ENCODE measurements at places on chromosomes 12 and 14. TPM values are rescaled to one million over a fixed set of nuclear protein-coding genes. Genes with fewer than 3 reads are reported as not detected.

GRCh38 chr12:19764408-19764807 lies 325.1 kb downstream of the AEBP2 start:
- no peak for DNase-seq
- H3K4me3 ChIP-seq, result no peak overlapping the region
- no peaks in the 10 kb centered on the region for H3K27me3 ChIP-seq
- H3K36me3 ChIP-seq, result no peaks in the 10 kb centered on the region
- H3K27ac ChIP-seq, result no peak overlapping the region

DNA sequence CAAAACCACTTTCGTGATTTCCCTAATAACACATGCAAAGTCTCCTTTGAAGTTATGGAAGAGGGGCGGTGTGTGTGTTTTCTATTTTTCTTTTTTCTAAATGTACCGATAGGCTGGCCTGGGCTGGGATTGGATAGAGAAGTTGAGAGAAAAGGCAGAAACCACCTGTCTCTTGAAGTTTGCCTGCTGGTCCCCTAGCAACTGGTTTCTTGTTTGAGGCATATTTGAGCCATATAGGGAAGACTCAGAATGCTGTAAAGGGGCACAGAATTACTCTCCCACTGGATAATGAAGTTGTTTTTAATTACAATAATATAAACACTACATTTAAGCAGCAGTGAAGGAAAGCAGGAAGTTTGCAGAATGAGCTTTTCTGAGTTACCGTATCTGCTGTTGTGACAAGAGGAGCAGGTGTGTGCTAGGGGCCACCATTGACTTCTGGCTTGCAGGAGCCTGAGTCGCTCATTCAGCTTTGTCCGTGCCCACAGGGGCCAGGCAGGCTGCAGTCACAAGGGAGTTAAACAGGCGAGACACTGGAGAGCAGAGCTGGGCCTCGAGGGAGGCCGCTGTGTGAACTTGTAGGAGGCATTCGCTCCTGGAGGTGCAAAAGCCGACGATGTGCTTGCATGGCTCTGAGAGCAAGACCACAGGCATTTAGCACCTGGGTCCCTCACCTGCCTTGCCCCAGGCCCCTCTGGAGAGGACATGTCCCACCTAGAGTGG lies 173.8 kb upstream of the RGS6 start:
- H3K27me3 ChIP-seq, result no peaks in the 10 kb centered on the region

GRCh38 chr14:104182857-104183425 lies 44.6 kb downstream of the KIF26A start:
- H3K27ac ChIP-seq, result no peak overlapping the region
- H3K4me1 ChIP-seq, result peaks cover 3% of the 10 kb centered on the region
- no peak overlapping the region for H3K4me3 ChIP-seq
- H3K27me3 ChIP-seq, result no peaks in the 10 kb centered on the region

- no peak overlapping the region for H3K27ac ChIP-seq
- DNase-seq, result no peak
- H3K4me3 ChIP-seq, result no peak overlapping the region
- H3K27me3 ChIP-seq, result no peaks in the 10 kb centered on the region
- no peaks in the 10 kb centered on the region for H3K36me3 ChIP-seq
Measured at GRCh38 chr12:17148706-17149105, 542.7 kb upstream of the LMO3 start.

- peaks cover 7% of the 10 kb centered on the region for H3K36me3 ChIP-seq
- H3K27me3 ChIP-seq, result no peaks in the 10 kb centered on the region
- no peak overlapping the region for H3K4me3 ChIP-seq
- no peaks in the 10 kb centered on the region for H3K4me1 ChIP-seq
- DNase-seq, result no peak
Measured at GRCh38 chr12:42382013-42382696, 56.2 kb downstream of the PPHLN1 start.

DNA sequence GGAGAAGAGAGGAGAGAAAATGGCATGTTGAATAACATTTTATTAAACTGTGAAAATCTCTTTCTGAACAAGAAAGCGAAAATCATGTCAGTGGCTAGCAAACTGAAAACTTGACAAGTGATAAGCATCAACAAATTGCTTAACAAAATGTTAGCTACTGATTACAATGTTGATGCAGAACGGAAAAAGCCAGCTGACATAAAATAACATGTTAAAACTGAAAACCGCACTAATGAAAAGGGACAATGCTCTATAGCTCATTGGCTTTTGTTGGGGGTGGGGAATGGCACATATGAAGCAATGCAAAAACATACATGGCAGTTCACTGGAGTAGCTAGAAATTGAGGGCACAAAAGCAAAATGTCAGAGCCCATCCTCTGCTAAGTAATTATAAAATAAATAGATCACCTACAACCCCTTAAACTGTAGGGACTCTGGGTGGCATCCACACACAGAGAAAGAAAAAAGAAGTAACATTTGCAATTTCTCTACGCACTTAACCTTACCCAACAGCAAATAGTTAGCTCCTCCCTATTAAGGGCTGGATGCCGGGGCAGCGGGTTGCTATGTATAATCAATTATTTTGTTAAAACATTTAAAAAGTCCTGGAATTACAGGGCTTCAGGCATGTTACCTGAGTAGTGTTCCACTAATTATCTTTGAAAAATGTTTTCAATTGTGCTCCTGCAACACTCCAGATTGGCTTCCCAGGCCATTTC lies 129.2 kb upstream of the USP15 start:
- peaks cover 9% of the 10 kb centered on the region for H3K27me3 ChIP-seq
- H3K4me3 ChIP-seq, result no peak overlapping the region
- DNase-seq, result no peak

DNA sequence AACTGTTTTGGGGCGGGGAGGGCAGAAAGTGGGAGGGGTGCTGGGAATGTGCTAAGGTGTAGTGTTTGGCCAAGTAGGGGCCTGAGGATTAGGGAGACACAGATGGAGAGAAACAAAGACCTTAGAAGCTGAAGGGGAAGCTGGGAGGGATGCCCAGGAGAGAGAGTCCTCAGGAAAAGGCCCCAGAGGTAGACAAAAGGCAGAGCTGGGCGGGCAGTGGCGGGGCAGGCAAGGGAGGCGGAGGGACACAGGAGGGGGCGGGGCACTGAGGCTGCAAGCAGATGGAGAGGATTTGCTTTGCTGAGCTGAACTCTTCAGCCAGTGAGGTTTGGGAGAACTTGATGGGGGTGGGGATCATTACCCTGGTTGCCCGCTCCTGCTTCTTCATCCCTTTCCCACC lies 2.8 kb downstream of the PTMS start:
- peaks cover 38% of the 10 kb centered on the region for H3K4me1 ChIP-seq
- H3K36me3 ChIP-seq, result peaks cover 26% of the 10 kb centered on the region
- H3K27ac ChIP-seq, result peak overlapping the region; percentile 39
- peaks cover 8% of the 10 kb centered on the region for H3K27me3 ChIP-seq

GRCh38 chr12:4954621-4955354 lies 45.1 kb downstream of the KCNA1 start:
- no peaks in the 10 kb centered on the region for H3K4me1 ChIP-seq
- no peaks in the 10 kb centered on the region for H3K36me3 ChIP-seq
- peaks cover 69% of the 10 kb centered on the region for H3K27me3 ChIP-seq
- DNase-seq, result no peak
- H3K27ac ChIP-seq, result no peak overlapping the region
- H3K4me3 ChIP-seq, result no peak overlapping the region

GRCh38 chr14:73467800-73468199 lies 9.5 kb upstream of the NUMB start:
- no peak overlapping the region for H3K4me3 ChIP-seq
- no peak for DNase-seq
- H3K4me1 ChIP-seq, result peaks cover 44% of the 10 kb centered on the region

DNA sequence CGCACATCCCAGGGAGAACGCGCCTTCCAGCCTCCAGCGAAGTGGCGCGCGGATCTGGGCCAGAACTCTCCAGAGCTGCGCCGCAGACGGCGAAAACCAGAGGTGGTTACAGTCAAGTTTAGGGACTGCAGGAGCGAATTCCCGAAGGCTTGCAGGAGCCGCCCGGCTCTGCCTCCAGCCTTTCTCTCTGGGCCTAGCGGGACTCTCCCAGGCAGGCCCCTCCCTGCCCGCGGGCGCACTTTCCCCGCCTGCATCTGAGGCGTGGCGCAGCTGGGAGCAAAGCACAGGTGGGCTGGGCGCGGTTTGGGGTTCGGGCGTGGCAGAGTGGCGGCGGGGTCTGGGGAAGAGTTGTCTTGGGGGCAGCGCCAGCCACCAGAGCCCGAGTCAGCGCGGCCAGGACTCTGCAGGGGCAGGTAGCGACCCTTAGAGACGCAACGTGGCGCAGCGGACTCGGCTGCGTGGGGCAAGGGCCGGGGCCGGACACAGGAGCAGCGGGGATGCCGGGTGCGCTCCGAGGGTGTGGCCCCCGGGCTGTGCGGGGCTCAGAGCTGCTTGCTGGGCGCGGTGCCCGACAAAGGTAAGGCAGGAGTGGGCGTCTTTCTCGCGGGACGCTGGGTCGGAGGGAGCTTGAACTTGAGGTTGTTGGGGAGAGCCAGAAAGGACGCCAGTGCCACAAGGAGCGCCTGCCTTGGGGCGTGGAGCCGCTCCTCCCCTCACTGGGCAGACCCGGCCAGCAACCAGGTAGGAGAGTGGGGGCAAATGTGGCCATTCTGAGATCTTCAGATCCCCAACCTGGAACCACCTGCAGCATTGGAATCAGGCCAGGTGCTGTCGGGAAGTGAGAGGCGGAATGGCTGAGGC lies 1126.0 kb downstream of the AACS start:
- no peak overlapping the region for H3K4me3 ChIP-seq
- peaks cover 31% of the 10 kb centered on the region for H3K27me3 ChIP-seq
- peaks cover 3% of the 10 kb centered on the region for H3K4me1 ChIP-seq
- no peak for DNase-seq

DNA sequence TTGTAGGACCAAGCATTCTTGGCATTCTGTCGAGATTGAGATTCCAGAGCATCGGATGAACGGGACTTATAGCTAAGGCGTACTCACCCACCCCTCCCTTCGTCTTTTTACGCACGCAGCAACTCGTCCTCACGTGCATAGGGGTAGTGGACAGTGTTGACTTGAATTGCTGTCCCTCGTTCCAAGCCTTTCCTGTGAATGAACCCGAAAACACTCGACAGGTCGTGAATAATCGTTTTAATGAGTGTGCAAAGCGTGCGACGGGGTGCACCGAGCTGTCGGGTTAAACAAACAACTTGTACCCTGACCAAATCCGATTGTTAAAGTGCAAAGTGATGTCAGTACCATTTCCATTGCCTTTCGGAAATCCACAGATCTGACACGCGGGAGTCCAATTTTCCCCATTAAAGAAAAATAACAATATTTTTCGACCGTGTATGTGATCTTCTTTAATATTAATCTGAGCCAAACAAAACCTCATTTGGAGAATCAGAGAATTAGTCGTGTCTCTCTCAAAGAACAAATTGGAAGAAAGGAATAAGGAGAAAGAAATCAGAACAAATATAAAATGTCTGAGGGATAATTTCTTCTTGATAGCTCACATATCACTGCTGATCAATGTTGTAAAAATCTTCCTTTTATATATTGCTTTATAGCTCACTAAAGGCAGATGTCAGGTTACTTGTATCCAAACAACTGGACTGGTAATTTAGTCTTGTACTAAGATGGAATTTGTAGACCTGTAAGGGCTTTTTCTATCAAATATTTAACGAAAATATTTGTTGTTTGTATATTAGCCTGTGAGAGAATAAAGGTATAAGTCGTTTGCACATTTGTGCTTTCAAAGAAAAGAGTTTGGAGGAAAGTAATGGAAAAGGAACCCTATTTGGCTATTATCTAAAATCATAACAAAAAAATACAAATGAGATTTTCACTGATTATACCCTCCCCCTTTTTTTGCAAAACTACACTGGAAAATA lies 11.8 kb downstream of the FOXG1 start:
- H3K36me3 ChIP-seq, result no peaks in the 10 kb centered on the region
- H3K27ac ChIP-seq, result no peak overlapping the region
- H3K27me3 ChIP-seq, result peaks cover 71% of the 10 kb centered on the region
- DNase-seq, result no peak

DNA sequence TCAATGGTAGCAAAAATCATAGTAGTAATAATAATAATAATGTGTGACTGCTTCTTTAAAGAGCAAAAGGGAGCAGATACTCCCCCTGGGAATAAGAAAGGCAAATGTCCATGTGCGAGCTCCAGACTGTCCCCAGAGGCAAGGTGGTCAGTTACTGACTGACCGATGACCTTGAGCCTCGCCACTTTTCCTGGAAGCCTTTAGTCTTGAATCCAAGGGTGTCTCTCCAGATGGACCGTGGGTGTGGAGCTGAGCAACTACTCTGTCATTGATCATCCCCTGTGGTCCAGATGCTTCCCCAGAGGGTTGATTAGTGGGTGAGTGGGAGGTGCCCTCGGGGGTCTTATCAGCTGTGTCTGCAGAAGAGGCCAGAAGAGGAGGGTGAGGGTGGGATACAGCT lies 418.5 kb upstream of the TBX3 start:
- no peaks in the 10 kb centered on the region for H3K36me3 ChIP-seq
- no peaks in the 10 kb centered on the region for H3K27me3 ChIP-seq
- DNase-seq, result no peak
- no peaks in the 10 kb centered on the region for H3K4me1 ChIP-seq
- H3K4me3 ChIP-seq, result no peak overlapping the region

DNA sequence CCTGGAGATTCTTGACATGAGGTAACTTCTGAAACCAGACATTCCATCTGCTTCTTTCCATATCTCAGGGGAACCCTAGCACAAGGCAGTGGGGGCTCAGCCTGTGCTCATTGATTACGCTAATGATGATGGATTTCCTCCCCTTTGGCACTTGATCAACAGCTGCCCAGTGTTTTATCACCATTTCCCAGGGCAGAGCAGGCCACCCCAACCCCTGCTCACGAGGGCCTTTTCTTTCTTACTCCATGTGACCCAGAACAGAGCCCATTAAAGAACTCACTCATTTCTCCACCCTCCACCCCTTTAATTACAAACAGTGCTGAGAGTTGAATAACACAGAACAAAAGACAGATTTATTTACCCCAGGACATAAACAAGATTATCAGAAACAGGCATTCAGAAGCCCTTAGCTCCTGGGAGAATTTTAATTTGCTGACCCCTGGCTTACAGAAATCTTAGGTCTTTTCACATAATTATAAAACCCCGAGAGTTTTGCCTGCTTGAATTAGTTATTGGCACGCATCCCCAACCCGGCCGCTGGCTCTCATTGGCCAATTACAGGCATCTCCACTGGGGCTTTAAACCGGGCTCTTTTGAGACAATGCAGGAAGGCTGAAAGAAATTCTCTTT lies 32.0 kb upstream of the CCDC60 start:
- no peaks in the 10 kb centered on the region for H3K27me3 ChIP-seq
- no peak overlapping the region for H3K27ac ChIP-seq

GRCh38 chr12:107103097-107103496 lies 9.7 kb upstream of the CRY1 start:
- no peak overlapping the region for H3K4me3 ChIP-seq
- H3K27ac ChIP-seq, result no peak overlapping the region
- H3K36me3 ChIP-seq, result no peaks in the 10 kb centered on the region
- H3K27me3 ChIP-seq, result no peaks in the 10 kb centered on the region
- DNase-seq, result no peak

Gene GON7
- polyA plus RNA-seq, result 14.9 TPM

Gene PPFIA2
- 2.4 TPM for polyA plus RNA-seq

Gene RERG
- polyA plus RNA-seq, result 6.8 TPM

Gene ATP2A2
- 144 TPM for polyA plus RNA-seq

Gene SETD1B
- 14.2 TPM for polyA plus RNA-seq

Gene WNT1
- polyA plus RNA-seq, result not detected

Gene OVCH1
- polyA plus RNA-seq, result 0.28 TPM

Gene PAX9
- 0.06 TPM for polyA plus RNA-seq

Gene CLEC4E
- polyA plus RNA-seq, result not detected

Gene SYCP3
- 1.7 TPM for polyA plus RNA-seq

Gene ACVRL1
- polyA plus RNA-seq, result 17.7 TPM

Gene POTEM
- polyA plus RNA-seq, result not detected

Data from large intestine (tissue), 12 donors.